ENCODE measurements at places on chromosomes 16 and 17. TPM values are rescaled to one million over a fixed set of nuclear protein-coding genes. Genes with fewer than 3 reads are reported as not detected.

The ANKS4B gene
- total RNA-seq: not detected

The ZNF213 gene
- 4.2 TPM for total RNA-seq

The KRT20 gene
- not detected for total RNA-seq

The PRKAR1A gene
- total RNA-seq: 267 TPM

The TBC1D3C gene
- total RNA-seq: not detected
